ENCODE measurements at places on chromosomes 11 and 22.

DNA sequence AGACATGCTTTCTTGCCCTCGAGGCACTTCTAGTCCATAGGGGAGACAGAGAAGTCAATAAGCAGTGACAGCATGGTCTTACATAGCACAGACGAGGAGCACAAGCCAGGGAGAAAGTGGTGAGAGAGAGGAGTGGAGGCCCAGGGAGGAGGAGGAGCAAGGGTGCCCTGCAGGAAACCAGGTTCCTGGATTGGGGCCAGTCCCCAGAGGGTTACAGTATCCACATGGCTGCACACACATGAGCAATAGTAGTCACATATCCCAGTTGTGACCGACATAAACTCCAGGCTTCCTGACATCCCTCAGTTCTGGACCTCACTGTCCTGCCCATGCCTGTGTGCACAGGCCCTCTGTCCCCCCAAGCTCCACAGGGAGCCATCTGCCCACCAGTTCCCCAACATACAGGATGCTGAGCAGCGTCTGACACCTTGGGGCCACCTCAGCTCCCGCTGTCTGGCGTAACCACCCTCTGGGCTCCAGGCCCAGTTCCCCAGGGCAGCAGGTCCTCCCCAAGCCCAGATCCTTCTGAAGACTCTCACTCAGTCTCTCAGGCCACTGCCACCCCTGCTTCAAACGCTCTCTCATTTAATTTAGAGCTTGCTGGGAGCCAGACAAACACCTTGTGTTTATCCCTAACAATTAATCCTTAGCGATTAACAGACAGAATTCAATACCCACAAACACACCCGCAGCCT, 53.7 kb downstream of the DSCAML1 start:
- peak; percentile 74 for DNase-seq

DNA sequence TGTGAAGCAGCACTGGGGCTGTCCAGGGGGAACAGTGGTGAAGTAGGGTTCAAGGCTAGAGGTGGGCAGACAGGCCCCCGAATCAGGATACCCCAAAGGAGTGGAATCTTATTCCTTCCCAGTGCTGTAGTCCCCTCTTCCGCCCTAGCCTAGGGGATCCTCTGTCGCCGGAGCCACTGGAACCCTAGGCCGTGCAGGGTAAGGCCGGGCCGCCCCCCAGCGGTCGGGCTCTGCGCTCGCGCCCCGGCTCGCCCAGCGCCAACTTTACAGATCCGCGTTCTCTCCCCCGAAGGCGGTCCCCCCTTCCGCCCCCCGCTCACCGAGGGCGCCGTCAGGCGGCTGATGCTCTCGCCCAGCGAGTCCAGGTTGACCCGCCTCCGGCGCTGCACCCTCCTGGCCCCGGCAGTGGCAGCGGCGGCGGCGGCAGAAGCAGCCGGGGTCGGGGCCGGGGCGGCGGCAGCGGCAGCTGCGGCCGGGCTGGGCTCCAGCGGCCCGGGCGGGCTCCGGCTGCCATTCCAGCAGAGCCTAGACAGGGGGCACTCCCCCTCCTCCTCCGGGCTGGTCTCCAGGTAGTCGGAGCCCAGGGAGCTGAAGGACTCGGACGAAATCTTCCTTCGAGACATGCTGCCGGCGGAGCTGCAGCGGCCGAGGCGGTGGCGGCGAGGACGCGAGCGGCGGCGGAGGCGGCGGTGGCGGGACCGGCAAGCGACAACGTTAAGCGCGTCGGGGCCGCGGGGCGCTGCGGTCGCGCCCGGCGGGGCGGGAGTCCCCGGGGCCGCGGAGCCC, 650 bp downstream of the GUCY1A2 start:
- DNase-seq = peak; percentile 84

GRCh38 chr11:66715346-66716085, 13.5 kb downstream of the SPTBN2 start:
- peak; percentile 45 for DNase-seq

GRCh38 chr11:75269367-75269660, 28.7 kb downstream of the TPBGL start:
- DNase-seq = no peak

GRCh38 chr22:18005201-18005926, 19.0 kb downstream of the MICAL3 start:
- no peak for DNase-seq

DNA sequence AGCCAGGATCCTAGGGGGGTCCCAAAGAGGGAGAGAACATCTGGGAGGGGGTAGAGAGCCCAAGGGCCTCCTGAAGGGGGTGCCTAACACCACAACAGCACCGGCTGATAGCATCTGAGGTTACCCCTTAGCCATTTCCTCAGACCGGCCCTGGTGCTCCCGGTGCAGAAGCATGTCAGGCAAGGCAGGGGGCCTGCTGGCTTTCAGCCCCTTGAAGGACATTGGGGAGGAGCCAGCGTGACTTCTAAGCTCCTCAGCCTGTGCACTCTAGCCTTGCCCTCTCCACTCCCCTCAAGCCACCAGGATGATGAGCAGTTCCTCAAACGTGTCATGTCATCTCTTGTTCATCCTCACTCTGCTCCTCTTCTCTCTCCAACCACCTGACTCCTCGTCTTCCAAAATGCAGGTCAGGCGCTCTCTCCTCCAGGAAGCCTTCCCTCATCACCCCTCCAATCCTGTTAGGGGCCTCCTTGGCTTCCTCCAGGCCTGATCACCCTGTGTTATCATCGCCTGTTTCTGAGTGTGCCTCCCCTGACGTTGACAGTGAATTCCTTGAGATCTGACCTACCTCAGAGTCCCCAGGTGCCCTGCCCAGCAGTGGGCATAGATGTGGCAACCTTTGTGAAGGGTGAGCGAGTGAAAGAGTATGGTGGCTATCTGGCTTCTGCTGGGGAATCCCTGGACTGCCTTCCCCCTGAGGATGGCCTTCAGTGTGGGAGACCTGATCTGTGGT, 6.1 kb downstream of the P2RY2 start:
- DNase-seq = no peak

- DNase-seq = no peak
Measured at GRCh38 chr11:68854273-68854958, 12.7 kb upstream of the CPT1A start.

GRCh38 chr22:39007177-39007576, 6.9 kb upstream of the APOBEC3C start:
- no peak for DNase-seq

DNA sequence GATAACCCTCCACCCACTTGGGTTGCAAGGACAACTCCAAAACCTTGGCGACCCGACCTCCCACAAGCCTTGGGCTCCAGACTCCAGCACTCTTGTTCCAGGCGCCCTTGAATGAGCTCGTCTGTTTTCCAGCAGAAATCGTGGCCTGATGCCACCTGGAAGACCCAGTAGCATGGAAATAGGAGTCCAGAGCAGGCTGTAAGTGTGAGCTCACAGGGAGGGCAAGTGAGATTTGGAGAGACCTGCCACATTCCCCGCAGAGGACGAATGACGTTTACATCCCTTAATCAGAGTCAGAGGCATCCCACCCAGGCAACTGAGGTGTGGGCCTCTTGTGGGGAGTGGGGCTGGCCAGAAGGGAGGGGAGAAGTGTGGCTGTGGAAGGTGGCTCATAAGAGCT, 71.9 kb downstream of the LDLRAD3 start:
- DNase-seq = no peak

DNA sequence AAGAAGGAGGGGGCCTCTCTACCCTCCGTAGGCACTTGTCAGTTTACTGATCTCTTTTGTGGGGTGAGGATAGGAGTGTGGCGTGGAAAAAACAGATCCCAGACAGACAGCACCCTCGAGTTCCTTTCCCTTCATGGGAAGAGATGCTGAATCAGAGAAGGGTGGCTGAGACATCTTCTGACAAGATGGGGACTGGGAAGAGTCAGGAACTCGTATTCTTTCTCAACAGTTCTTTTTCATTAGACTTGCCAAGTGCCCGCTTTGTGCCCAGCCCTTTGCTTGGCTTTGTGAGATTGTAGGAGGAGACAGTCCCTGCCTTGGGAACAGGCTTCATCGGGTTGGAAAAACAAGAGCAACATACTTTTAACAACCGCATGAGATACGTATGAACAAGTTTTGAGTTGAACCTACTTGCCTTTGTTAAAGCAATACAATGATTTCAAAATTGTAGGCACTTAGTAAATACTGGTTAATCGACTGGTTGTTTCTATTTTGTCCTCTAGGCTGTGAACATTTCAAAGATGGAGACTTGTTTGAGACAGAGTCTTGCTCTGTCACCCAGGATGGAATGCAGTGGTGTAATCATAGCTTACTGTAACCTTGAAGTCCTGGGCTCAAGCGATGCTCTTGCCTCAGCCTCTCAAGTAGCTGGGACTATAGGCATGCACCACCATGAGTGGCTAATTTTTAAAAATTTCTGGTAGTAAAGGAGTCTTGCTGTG, 1.1 kb downstream of the RRM1 start:
- DNase-seq = peak; percentile 8

- no peak for DNase-seq
Measured at GRCh38 chr22:41127451-41127850, 35.1 kb downstream of the EP300 start.

- no peak for DNase-seq
Measured at GRCh38 chr22:44373234-44373633, 60.5 kb upstream of the SHISAL1 start.

GRCh38 chr11:128205796-128206195, 381.6 kb downstream of the ETS1 start:
- DNase-seq = no peak

- peak; percentile 98 for DNase-seq
Measured at GRCh38 chr11:3160252-3161031, 4.7 kb downstream of the OSBPL5 start.

DNA sequence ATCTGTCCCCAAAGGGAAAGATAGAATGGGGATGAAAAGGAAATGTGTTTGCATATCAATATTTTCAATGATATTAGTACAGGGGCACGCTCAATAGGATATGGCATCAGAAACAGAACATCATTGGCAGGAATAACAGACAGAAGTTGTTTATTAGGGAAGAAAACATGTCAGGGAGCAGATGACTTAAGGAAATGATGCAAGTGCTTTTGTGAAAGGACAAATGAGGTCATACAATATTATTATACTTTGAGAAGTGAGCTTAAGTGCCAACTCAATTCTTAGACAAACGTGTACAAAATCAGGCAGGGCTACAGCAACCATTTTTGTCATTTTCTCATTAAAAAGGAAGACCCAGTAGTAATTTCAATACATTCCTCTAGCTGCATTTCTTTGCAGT, 388.4 kb downstream of the SOX6 start:
- DNase-seq = no peak

- no peak for DNase-seq
Measured at GRCh38 chr11:71336176-71336995, 84.0 kb upstream of the SHANK2 start.

DNA sequence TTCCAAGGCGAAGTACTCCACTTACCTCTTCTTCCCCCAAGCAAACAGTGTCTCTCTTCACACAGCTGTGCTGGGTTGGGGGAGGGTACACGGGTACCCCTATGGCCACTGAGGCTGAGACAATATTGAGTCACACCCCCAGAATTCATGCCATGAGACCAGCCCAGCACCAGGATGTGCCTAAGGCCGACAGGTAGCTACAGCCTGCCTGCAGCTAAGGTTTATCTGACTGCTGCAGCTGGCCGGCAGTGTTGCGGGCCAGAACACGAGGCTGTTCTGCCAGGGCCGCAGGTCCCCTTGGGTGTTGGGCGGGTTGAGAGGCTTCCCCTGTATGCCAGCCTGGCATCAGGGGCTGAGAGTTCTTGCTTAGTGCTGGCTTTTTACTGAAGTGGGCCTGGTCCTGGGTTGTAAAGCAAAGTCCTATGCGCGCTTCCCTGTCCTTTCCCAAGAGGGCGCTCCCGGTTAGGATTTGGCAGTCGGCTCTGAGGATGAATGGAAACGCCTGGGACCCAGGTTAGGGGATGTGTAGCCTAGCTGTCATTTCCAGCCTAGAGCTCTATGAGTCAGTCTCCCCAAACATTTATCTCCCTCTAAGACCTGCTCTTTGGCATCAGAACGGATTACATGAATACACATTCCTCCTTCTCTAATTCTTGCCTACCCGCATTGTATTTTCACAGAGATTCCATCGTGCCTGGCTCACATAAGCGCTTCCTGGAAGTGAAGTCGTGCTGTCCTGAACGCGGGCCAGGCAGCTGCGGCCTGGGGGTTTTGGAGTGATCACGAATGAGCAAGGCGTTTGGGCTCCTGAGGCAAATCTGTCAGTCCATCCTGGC, 7.1 kb downstream of the USP18 start:
- DNase-seq = peak; percentile 68

DNA sequence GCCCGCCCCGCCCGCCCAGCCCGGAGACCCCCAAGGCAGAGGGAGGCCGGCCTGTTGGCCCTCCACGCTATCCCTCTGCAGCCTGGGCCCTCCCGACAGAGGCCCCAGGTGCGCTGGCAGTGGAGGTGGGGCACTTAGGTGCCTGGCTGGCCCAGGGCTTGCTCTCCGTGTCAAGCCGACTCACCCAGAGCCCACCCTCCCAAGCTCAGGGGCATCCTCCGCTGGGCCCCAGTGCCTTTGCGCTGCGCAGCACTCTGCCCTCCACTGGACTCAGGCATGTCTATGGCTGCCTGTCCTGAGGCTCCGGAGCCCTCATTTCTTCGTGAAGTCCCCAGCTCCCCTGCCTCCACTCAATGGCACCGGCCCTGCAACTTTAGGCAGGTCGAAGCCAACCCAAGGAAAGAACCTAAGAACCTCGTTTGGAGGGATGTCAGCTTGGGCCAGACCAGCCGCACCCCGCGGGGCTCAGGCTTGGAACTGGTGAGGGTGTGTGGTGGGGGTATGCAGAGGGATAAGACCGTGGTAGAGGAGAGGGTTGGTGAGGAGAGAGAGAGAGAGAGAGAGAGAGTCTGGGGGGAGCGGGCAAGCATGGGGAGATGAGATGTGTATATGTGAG, 6.1 kb downstream of the SMIM45 start:
- DNase-seq = no peak

- DNase-seq = peak; percentile 42
Measured at GRCh38 chr11:1640076-1640946, 10.7 kb downstream of the KRTAP5-5 start.

- DNase-seq = no peak
Measured at GRCh38 chr11:63870351-63871140, 31.6 kb downstream of the MARK2 start.

- DNase-seq = no peak
Measured at GRCh38 chr22:45860201-45860600, 116.8 kb downstream of the WNT7B start.

- no peak for DNase-seq
Measured at GRCh38 chr22:41922328-41922727, 4.3 kb downstream of the TNFRSF13C start.

DNA sequence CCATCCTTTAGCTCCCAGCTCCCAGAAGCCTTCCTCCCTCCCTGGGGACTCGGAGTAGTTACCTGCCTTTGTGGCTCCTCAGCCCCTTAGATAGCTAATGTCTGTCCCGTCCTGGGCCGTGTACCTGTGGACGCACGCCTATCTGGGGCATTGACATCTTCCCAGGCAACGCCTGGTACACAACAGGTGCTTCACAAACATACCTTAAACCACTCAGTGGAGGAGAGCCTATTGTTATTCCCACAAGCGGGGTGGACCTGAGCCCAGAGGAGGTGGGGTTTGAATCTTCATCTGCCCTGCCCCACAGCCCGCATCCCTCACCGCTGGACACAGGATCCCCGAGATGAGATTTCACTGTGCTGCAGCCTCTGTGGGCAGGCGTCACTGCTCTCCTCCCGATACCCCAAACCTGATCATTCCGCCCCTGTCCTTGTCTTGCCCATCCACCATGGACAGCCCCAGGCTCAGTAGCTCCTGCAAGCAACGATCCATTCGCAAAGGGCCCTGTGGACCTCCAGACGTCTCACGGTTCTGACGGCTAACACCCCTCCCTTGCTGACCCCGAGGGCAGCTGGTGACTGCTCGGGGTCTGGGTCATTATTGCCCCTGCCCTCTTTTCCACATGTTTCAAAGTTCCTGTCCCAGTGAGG, 73.8 kb upstream of the SHISAL1 start:
- DNase-seq = no peak

Data from NCI-H526 (cell line).